ENCODE measurements at places on chromosomes 1 and 21.

DNA sequence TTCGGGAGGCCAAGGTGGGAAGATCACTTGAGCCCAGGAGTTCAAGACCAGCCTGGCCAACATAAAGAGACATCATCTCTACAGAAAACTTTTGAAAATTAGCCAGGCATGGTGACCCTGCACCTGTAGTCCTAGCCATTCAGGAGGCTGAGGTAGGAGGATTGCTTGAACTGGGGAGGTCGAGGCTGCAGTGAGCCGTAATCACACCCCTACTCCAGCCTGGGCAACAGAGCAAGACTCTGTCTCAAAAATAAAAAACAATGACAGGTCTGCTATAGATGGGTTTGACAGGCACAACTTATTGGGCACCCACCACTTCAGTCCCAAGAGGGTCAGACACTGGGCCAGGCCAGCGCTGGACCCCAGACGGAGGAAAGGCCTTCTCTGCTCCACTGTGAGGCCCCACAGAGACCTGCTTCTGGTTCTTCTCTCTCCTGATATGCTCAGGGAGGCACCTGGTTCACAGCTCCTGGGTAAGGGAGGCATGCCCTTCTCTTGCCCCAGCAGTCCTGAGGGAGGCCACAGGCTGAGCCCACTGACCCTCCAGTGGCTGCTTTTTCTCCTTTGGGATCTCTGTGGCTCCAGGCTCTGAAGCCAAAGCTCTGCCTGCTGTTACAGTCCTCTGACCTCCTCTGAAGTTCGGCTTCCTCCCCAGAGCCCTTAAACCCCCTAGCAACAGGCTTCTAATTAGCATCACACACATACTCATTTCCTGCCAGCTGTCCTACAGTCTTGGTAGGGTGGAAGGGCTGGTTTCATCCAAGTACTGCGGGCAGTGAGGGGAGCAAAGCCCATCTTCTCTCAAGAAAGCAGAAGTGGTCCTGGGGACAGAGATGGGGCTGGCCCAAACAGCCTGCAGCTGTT is 14.4 kb downstream of the S100A16 start:
- DNase-seq: no peak

GRCh38 chr1:79006564-79006963 is at the start of gene ADGRL4:
TSS of gene ADGRL4 (minus strand) at chr1:79006730. CDS start at chr1:79006654, 76 bp downstream.
- DNase-seq: no peak

DNA sequence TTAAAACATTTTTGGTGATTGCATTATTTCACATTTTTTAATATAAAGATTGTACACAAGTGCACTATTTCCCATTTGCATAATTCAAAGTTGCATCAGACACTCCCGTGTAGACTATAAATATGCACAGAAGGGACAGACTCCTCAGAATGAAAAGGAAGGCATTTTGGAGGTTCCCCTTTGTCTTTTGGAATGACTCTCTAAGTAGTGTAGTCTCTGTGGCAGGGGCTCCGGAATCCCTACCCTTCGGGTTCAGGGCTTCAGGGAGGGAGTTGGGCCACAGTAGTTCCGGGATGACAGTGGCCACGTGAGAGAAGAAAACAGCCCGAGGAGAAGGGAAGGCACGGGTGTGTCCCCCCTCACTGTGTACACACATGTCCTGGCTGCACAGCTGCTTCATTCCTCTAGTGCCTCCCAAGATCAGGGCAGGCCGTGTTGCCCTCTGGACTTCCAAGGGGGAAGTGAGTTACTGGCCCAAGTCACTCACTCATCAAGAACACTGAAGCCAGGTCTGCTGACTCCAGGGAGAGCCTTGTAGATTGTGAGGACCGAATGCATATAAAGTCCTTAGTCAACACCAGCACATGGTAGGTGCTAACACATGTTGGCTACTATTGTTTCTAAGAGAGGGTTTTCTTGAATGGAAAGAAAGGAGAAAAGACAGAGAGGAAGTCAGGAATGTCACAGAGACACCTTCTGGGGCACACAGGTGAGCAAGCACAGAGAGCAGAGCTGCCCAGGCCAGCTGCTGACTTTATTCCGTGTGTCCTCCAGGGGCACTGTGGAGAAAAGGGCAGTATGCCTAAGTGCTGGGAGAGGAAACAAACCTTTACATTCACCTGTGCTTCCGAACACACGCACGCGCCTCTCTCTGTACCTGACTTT is 39.8 kb downstream of the LHX4 start:
- no peak for DNase-seq

DNA sequence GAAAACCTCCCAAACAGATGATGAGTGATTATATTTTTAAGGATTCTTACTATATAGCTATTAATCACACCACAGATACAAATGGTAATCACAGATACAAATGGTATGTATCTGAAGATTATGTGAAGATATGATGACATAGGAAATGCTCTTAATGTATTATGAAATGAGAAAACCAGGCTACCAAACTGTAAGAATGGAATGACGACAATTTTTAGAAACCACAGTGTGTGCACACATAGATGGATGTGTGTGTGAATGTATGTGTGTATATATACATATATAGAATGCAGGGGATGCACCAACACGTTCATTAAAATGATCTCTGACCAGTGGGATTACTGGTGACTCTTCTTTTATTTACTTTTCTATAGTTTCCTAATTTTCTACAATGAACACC is 21.5 kb upstream of the ENAH start:
- DNase-seq: no peak

GRCh38 chr1:151542710-151543129 is 2.6 kb downstream of the TUFT1 start:
- no peak for DNase-seq

DNA sequence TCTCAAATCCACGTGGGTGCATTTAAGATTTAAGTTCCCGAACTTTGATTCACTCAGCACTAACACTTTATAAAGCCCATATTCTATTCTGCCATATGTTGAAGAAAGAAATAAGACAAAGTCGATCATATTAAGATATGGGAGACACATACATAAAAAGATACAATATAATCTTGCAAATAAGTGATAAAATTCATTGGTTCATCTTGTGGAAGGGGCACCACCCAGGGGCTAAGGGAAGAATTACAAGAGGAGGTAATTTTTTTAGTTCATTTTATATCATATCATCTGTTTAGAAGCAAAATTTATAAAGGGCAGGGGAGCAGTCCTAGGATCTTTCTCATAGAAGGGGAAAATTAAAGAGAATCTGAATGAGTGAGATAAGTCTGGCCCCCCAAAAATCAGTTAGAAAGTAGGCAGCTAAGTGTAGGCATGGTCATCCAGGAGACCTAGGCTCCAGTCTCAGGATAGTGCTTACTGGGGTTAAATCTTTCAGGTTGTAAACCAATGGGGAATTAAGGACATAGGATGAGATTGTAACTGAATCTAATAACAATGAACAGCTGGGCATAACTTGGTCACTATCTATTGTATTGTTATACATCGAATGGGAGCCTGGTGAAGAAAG is 124.2 kb upstream of the L1TD1 start:
- no peak for DNase-seq

GRCh38 chr1:246394121-246394520 is 113.0 kb downstream of the SMYD3 start:
- no peak for DNase-seq

GRCh38 chr1:170030212-170030611 is 44.3 kb downstream of the KIFAP3 start:
- no peak for DNase-seq

- no peak for DNase-seq
Observed at GRCh38 chr1:16321176-16321867, 31.0 kb downstream of the FBXO42 start.

DNA sequence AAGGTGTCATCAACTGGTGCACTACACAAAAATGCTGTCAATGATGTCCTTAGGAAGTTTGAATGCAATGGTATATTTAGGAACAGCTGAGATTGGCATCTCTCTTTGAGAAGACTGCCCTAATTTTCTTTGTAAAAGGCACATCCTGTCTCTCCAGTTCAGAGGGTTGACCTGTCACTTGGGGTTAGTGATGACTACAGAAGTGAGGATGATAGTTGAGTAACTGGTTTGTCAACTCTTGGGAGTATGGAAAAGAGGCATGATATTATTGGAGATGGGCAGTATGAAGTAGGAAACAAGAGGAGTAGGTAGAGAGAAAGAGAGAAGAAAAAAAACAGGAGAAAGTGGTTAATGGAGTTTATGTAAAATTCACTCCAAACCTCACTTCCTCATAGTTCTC is 40.4 kb upstream of the PIGC start:
- no peak for DNase-seq

GRCh38 chr1:85124091-85124490 is 75.8 kb upstream of the MCOLN3 start:
- DNase-seq: no peak

GRCh38 chr1:37974567-37974966 is 15.3 kb downstream of the SF3A3 start:
- no peak for DNase-seq

- no peak for DNase-seq
Observed at GRCh38 chr1:81606656-81607055, 194.1 kb upstream of the ADGRL2 start.

GRCh38 chr1:223261914-223262313 is 102.1 kb downstream of the SUSD4 start:
- no peak for DNase-seq

GRCh38 chr1:100578201-100578600 is 40.3 kb downstream of the GPR88 start:
- no peak for DNase-seq

DNA sequence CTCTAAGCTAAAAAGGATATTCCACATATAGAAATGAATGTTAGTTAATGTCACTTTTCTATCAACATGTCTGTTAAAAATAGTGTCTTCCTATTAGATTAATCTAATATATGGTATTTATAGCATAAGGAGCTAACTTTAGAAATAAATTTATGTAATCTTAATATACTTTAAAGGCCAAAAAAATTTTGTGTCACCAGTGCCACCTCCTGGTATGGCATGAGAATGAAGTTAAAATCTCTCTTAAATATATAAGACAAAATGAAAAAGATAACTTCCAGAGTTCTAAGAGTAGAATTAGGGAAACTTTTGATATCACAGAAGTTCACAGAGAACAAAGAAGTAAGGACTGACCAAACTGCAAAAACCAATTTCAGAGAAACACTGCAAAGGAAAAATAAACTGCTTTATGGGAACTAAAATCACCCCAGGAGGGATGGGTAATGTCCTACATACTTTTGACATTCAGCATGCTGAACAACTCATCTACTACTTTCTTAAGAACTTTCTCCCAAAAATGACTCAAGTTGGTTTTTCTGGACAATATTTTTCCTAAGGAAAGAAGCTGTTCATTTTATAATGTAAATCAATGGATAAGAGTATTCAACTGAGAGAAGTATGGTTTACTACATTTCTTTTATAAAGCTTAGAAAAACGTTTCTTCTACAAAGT is 82.8 kb downstream of the TRIM33 start:
- DNase-seq: no peak

DNA sequence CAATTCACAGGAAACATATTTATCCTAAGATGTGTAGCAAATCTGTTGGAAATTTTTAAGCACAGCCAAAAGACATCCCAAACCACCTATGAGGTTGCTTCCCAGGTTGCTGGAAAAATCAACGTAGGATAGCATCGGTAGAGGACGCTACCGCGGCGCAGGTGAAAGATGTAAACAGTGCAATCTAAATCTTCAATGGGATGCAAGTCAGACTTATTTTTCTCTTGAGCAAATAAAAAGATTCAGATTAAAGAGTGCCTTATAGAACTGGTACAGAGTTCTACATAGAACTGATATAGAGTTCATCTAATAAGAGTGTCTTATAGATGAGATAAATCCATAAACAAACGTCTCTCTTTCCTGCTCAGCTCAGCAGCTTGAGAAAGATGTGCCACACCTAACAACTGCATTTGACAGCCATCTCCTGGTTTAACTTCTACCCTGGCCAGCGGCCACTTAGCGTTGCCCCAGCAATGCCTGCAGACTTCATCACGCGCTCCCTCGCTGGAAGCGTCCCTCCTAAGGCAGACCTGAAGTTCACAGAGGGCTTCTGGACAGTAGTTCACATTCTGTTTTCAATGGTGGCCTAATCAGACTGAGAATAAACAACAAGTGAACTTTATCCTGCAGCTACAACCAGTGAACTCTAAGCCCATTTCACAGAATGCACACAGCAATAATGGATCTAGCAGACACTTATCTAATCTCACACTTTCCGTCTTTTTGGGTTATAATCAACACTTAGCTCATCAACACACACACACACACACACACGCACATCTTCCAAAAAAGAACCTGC is 164.5 kb downstream of the TOMM20 start:
- no peak for DNase-seq

DNA sequence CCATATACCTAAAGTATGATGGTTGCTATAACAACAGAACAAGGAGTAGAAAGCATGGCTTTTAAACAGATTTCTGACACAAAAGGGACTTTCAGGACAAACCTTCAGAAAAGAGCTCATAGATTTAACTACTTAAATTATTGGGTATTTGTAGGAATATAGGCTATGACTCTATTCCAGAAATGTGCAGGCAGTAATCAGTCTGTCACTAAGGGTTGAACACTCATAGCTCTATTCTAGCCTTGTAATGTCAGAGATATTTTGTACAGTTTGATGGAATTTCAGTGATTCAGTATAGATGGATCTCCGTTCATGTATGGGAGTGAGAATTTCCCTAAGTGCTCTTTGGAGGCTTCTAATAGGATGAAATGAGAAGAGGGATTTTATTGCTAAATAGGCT is 82.8 kb downstream of the EXTL2 start:
- no peak for DNase-seq

DNA sequence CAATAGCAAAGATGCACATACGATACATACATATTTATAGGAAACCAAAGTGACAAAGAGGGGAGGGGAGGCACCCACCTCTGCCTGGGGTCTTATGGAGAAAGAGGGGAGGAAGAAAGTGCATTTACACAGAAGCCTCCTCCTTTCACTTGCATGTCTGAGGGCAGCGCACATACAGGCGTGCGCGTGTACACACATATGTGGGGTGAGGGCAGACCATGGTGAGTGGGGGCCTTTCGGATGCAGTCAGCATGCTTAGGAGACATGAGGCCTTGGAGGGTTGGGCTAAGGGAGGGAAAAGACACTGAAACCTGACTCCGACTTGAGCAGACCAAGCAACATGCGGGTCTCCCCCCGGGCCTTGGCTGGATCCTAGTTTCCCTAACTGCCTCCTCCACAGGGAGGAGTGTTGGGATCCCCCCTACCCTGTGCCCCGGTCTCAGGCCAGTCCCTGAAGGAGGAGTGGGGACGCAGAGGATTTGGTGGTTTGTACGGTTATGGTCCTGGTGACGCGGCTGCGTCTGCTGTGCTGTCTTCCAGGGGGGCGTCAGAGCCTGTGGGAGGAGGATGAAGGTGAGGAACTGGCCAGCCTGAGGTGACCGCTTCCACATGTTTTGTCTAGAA is 15.2 kb downstream of the LRRC71 start:
- no peak for DNase-seq

- DNase-seq: no peak
Observed at GRCh38 chr1:185539277-185539943, 194.8 kb upstream of the HMCN1 start.

DNA sequence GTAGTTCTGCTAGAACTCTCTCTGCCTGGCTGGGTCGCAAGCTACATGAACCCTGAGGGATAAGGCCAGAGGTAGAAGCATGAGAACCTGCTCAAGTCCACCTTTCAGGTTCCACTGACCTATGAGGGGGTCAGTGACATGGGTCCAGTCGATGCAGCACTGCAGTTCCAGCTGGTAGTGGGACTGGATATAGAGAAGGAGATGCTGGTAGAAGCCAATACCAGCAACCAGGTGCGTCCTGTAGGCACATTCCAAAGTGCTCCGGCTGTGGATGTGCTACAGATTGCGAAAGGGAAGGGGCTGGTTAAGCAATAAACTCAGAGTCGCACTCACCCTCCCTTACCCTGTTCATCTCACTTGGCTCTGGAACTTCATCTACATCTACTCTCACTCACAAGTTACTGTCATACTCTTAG is 5.7 kb downstream of the SMG5 start:
- no peak for DNase-seq
